ENCODE measurements at places on chromosomes 3 and 15.

DNA sequence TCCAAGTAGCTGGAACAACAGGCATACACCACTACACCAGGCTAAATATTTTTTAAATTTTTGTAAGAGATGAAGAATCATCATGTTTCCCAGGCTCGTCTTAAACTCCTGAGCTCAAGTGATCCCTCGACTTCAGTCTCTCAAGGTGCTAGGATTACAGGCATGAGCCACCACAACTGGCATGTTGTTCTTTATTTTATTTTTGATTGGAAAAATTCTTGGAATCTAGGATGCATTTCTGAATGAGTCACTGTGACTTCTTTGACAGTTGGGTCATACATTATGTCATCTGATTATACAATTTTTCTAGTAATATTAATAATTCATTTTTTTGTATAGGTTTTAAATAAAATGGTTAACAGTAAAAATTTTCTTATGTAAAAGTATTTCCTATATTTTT lies 870.2 kb downstream of the SI start:
- DNase-seq, result no peak

DNA sequence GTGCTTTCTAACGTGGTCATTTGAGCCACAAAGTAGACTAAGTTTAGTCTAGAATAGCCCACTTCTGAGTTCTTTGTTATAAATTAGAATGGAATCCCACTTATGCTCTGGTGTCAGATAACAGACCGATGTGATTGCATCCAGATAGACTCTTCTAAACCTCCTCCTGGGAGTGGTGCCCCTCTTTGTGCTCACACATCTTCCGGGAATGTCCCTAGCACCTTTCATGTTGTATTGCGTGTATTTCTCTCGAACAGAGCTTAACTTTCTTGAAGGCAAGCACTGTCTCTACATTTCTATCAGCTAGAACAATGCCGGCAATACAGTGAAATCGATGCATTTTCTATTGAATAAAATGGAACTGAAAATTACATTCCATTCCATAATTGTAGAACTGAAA lies 23.0 kb downstream of the CP start:
- no peak for DNase-seq

GRCh38 chr3:186571644-186572013 lies 1.1 kb downstream of the DNAJB11 start:
- no peak for DNase-seq

GRCh38 chr15:48538941-48539340 lies 106.6 kb downstream of the FBN1 start:
- no peak for DNase-seq

- DNase-seq, result no peak
These were observed 269.4 kb upstream of the TTC14 start for GRCh38 chr3:180332608-180333007.

DNA sequence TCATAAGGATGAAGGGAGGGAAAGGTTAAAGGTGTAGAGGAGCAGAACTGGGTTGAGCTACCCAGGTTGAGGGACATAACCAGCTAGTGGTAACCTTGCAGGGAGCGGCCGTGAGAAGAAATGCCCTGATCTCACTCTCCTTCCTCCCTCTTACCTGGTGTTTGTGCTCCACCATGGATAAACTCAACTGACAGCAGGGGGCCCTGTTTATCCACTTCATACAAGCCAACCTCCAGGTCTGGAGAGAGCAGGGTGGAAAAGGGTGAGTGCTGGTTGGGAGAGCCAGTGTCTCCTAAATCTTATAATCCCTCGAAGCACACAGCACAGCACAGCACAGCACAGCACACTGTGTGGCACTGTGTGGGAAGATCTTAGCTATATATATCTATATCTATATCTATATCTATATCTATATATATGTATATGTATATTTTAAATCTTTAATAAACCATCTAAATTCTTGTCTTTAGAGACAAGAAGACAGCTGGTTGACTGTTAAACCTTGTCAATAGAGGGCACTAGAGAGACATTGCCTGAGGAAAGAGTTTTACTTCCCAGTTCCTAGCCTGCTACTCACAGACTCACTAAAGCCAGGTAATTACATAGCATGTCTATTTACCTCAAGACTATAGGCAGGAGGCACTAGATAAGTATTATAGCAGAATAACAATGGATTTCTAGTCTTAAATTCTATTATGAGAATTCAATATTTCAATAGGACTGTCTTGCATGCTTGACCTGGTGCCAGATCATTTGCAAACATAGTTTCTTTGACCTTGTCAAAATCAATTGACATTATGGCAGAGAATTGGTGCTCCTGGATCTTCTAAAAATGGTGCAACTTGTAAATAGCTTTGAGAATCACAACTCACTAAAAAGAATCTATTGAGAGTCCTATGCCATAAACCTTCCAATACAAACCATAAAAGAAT lies 21.7 kb upstream of the FMN1 start:
- no peak for DNase-seq

DNA sequence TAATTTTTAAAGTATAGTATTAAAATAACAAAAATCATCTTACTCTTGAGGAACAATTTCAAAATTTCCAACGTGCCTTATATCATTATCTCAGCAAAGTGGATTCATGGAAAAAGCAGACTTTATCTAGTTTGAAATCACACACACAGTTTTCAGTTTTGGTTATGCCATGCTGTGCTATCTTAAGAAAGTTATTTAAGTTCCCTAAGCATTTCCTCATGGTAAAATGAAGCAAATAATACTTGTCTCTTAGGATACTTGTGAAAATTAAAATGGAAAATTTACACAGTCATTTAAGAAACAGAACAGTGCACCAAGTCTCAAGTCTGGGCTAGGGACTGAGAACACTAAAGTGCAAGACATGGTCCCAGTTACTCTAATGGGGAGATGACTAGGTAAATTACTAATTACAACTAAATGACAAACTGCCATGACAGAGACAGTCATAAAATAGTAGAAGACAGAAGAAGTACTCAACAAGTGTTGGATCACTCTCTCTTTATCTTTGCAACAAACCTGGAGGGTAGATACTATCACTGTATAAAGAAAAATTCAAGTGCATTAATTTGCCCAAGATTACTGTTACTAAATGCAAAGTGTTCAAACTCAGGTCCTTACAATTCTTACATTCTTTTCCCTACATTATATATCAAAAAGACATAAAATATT lies 44.8 kb downstream of the DMXL2 start:
- DNase-seq, result no peak

DNA sequence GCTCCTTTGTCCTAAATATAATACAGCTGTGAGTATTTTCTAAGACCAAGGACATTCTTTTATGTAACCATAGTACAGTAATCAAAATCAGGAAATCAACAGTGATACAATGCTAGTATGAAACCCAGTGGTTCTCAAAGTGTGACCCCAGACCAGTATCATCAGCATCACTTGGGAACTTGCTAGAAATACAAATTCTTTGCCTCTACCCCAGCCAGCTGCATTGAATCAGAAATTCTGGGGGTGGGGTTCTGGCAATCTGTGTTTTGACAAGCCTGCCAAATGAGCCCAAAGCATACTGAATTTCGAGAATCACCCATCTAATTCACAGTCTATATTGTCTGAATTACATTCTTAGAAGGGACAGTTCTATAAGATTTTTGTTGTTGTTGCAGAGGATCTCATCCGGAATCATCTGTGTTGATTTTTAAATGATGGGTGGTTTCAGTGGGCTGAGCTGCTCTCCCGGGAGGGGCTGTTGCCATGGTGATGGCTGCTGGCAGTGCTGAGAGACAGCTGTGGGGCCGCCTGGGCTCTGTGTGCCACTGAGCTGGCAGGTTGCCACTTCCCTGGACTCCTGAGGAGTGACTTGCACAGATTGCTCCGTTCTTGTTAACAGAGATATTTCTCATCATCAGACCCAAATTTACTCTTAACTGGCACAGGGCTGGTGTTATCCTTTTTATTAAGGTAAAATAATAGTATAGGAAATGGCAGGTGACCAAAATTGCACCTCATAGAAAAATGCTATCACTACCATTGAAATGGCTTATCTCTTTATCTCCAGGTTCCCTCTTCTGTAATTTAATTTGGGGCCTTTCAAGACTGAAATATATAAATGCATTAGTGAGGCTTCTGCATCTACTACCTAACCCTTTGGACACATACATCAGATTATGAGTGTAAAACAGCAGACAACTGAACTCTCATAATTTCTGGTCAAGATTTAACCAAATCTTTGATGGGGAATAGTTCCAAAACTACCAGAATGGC lies 56.5 kb downstream of the NEK11 start:
- DNase-seq, result no peak

DNA sequence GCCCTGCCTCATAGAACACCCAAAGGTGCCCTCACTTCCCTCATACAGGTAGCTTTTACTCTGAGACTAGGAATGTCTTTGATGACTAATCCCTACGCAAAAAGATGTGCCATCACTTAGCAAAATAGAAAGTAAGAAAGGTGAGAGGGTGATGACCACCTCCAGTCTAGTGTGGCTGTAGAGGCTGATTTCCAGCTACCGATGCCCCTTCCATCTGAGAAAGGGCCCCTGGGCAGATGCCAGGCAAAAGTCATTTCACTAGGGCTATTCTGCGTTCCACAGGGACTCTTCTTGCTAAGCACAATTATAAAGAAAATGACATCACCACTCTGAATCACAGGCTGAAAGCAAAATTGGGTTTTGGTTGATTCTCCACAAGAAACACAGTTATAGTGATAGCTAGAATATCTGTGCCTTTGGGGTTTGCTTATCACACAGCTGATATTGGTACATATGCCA lies 77.4 kb downstream of the RBPMS2 start:
- no peak for DNase-seq

DNA sequence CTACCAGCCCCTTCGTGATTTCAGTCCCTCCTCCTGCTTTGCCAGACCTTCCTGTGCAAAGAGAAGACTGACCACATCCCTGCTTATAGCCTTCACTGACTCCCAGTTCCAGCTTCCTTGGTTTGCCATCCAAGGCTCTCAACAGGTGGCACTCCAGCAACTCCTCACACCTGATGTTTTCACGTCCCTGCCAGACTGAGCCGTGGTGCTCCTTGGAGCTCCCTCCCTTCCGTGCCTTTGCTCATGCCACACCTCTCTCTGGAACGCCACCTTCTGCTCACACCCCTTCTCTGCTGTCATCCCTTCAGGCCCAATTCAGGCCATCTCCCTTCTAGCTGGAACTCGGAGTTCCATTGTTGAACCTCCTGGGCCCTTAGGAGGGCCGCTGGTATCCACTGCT lies 12.0 kb downstream of the CHCHD6 start:
- no peak for DNase-seq

Measured in NCI-H1930 (cell line).